Spleen (tissue), 13 donors: ENCODE measurements at places on chromosomes 5 and 9. TPM values are rescaled to one million over a fixed set of nuclear protein-coding genes. Genes with fewer than 3 reads are reported as not detected.

GRCh38 chr5:169946743-169947295, 33.5 kb downstream of the INSYN2B start:
- no peak for DNase-seq

DNA sequence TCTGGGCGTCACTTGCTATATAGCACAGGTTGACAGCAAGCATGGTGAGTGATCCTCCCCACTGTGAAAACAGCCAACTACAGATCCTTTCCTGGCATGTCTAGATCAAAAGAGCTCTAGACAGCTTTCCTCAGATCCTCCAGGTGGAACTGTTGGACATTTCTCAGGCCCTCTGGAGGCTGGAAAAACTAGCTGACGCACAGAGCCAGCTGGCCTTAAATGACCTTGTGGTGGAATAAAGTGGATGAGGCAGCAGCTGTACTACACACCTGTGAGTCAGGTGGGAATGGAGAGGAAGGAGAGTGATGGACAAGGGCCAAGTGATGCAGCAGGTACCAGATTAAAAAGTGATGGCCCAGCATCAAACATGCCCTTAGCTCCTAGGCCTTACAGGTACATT, 172.7 kb downstream of the TRIM32 start:
- no peak for DNase-seq

GRCh38 chr5:58855851-58856739, 273.2 kb downstream of the RAB3C start:
- no peak for DNase-seq

GRCh38 chr5:109721741-109722140, 32.0 kb downstream of the MAN2A1 start:
- no peak for DNase-seq

- no peak for DNase-seq
Observed at GRCh38 chr5:13510616-13511015, 433.9 kb downstream of the DNAH5 start.

GRCh38 chr9:78746010-78746409, 449.1 kb downstream of the PSAT1 start:
- no peak for DNase-seq

- DNase-seq = no peak
Observed at GRCh38 chr9:131605770-131606590, 60.7 kb downstream of the PRRT1B start.

- DNase-seq = no peak
Observed at GRCh38 chr5:96080557-96080956, 118.9 kb upstream of the ELL2 start.

GRCh38 chr9:136604823-136605525, 57.7 kb upstream of the EGFL7 start:
- DNase-seq = no peak

DNA sequence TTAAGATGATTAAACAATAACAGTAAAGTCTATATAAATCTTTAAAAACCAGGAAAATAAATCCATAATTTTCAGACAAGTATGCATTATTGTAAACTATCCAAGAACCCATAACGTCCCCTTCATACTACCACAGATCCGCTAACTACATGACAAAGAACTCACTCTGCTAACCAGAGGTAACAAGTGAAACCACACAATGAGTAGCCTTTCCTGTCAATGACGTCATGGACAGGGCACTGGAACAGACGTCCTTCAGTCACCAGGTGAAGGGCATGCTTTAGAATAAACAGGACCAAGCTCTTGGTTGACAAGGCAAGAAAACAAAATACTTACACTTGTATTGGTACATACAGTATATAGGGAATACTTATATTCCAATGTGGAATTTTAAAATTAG, 45.2 kb downstream of the RNF130 start:
- DNase-seq = no peak

GRCh38 chr9:119375892-119376291, 6.7 kb upstream of the BRINP1 start:
- no peak for DNase-seq

DNA sequence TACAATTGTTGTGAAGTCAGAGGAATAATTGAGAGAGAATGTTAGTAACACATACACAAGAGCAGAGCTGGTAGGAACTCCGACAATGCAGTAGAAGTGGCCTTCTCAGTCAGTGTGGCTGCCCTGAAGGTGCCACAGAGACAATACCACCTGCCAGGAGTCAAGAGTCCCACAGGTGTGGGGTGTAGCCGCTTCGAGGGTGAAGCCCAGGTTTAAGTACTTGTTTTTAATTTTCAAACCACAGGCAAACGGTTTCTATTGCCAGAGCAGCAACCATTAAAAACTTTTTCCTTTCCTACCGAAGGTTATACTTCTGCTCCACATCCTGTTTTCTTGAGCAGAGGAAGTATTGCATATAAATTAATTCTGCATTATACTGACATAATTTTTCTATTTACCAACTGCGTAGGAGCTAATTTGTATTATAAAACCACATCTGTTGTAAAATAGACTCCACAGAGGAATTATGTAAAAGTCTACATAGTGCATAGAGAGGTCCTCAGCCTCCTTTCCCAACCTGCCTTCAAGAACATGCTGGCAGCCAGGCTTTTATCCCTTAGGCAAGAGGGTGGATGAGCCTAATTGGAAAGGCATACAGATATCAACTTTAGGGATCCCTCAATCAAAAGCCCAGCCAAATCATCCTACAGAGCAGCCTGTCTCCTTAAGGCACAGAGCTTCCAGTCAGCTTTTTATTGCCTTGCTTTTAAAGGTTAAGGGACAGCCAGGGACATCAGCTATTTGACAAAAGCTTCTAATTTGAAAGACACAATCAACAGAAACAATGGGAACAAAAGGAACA, 12.9 kb upstream of the ACTBL2 start:
- DNase-seq = no peak

- no peak for DNase-seq
Observed at GRCh38 chr9:108631496-108632285, 224.1 kb downstream of the ACTL7B start.

- DNase-seq = no peak
Observed at GRCh38 chr5:122413722-122414121, 101.7 kb downstream of the SNCAIP start.

- DNase-seq = no peak
Observed at GRCh38 chr5:110413856-110414255, 312.6 kb downstream of the TMEM232 start.

GRCh38 chr5:14445576-14446290, 135.9 kb upstream of the OTULINL start:
- DNase-seq = no peak

DNA sequence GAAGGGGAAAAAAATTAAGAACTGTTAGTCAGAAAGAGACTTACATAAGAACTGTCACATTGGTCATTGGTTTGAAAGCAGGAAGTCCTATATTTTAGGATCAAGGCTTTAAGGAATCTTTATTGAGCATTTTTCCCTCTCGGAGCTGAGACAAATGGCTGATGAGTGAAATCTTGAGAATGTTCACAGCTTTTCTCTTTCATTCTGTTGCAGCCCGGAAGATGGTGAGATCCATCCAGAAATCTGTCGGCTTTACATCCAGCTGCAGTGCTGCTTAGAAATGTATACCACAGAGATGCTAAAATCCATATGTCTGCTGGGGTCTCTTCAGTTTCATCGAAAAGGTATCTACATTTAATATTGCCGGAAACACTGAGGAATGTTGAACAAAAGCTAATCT, 69.7 kb downstream of the RGS7BP start:
- no peak for DNase-seq

- no peak for DNase-seq
Observed at GRCh38 chr9:117411547-117411946, 3.3 kb downstream of the ASTN2 start.

DNA sequence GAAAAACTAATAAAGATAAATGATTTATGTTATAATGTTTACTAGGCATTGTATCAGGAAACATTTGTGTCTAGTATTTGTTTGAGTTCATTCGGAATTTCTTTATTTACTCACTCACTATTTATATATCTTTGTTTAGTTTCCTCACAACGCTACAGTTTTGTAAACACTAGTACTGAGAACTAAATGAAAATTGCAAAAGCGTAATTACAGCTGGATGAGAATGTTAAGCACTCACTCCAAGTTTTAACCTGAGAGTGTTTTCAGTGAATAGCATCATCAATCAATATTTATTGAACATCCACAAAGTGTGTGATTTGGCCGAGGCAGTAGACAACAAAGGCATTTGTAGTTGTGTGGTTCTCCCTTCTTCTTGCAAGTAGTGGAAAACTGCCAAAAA, 969.6 kb upstream of the DMAC1 start:
- no peak for DNase-seq

DNA sequence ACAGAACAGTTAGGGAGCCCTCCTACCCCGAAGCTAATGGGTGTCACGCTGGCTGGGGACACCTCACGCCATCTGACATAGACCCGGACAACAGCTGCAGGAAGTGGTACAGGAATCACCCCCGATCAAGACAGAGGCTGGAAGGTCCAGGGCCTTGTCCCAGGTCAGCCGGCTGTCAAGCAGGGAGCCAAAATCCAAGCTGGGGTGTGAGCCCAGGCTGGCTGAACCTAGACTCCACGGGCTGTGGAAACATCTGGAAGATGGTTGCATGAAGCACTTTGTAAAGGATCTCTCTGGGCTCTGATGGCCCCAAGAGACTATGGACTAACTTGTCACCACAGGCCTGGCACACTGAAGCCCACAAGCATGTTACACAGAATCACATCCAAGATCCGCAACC, 68.9 kb upstream of the STXBP1 start:
- no peak for DNase-seq

GRCh38 chr5:149386166-149386565, 7.1 kb upstream of the IL17B start:
- DNase-seq = no peak

GRCh38 chr5:57072218-57072892, 101.5 kb upstream of the GPBP1 start:
- no peak for DNase-seq

DNA sequence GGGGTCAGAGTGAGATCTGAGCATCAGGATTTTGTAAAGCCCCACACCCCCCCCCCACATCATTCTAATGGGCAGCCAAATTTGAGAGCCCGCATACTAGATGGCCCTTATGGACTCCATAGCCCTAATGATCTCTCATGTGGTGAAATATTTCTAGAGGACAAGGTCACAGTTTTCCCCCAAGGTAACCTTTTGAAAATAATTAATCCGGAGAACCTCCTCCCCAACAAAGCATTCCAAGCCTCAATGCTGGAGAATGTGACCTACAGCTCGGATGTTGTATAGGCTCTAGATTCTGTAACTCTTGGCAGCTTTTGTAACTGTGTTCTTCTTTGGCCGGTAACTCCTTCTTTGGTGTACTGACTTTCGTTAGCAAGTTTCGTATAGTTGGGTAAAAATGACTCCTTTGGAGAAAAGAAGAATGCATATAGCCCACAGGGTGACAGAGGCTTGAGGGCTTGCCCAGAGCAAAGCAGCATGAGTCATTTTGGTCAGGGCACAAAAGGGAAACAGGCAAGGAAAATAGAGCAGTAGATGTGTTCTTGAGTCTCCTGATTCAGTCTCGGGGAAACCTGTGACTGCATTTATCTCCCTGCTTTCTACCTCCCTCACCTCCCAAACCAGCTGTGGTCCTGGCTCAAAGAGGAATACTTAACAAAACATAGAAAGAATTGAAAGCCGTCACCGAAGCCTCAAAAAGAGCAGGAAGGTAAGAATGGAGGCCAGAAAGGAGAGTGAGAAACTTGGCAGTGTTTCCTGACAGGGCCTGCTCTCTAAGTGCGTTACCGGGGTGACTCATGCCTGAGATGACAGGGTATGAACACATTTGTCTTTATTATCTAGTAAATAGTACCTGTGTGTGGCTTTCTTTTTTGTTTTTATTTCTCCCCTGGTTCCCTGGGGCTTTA, 6.6 kb upstream of the XPA start:
- no peak for DNase-seq

DNA sequence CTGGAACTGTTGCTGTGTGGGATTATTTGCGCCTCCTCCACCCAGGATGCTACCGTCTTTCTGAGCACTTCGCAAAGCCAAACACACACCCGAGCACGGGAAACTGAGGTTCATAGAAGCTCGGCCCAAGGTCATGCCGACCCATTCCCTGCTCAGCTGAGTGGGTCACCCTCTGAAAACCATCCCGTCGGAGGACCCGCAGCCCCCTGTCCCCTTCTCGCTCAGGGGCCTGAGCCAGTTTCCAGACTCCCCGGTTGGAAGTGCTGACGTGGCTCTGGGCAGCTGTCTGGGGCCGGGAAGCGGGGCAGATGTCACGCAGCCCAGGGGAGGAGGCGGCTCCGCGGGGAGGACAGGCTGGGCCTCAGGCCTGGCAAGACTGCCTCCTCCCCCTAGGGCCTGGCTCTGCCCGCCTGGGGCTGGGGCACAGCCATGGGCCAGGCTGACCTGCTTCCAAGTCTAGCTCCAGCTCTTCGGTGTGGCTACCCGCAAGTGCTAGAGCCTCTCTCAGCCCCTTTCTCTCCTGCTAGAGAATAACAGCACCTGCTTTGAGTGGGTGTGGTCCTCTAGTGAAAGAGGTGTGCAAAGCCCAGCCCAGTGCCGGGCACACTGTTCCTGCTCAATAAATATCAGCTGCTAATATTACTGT, 9.9 kb upstream of the CXXC5 start:
- DNase-seq = peak; percentile 92

DNA sequence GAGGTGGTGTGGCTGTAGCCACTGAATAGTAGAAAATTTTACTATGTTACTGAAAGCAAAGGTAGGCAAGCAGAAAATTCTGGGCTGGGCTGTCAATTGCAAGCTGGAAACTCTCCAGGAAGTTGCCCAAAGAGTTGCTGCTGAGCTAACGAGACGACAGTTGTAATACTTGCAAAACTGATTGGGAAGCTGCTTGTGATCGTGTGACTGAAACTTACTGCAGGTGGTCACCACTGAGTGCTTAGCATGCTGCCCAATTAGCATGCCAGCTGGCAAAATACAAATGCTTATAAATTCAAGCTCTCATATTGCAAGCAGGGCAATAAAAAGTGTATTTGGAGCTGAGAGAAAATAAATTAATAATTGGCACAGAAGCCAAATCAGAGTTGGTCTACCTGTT, 758.5 kb upstream of the EDIL3 start:
- no peak for DNase-seq

The PCDHGB7 gene
- 9.5 TPM for total RNA-seq

The NR2F1 gene
- total RNA-seq = 11.5 TPM

The SOX30 gene
- 0.20 TPM for total RNA-seq

The NRARP gene
- total RNA-seq = 24.4 TPM

The SLC12A2 gene
- total RNA-seq = 16.8 TPM

The TSPAN17 gene
- total RNA-seq = 24.1 TPM

The ANKDD1B gene
- 0.43 TPM for total RNA-seq

The PCDHB7 gene
- total RNA-seq = 1.5 TPM

The CMBL gene
- 3.1 TPM for total RNA-seq

The C5orf58 gene
- total RNA-seq = not detected

The CACNA1B gene
- not detected for total RNA-seq

The DRD1 gene
- 0.11 TPM for total RNA-seq

The TUBB4B gene
- 102 TPM for total RNA-seq

The SLC36A2 gene
- not detected for total RNA-seq

The DMXL1 gene
- 89.9 TPM for total RNA-seq

The TEX48 gene
- not detected for total RNA-seq

The PCDHAC2 gene
- total RNA-seq = 1.5 TPM

The FBN2 gene
- 3.8 TPM for total RNA-seq

The ABHD17B gene
- total RNA-seq = 16.0 TPM

The SSNA1 gene
- total RNA-seq = 45.1 TPM
